ENCODE measurements at places on chromosomes 13 and 19.

GRCh38 chr19:29054886-29055675 lies 157.9 kb downstream of the UQCRFS1 start:
- DNase-seq = no peak

DNA sequence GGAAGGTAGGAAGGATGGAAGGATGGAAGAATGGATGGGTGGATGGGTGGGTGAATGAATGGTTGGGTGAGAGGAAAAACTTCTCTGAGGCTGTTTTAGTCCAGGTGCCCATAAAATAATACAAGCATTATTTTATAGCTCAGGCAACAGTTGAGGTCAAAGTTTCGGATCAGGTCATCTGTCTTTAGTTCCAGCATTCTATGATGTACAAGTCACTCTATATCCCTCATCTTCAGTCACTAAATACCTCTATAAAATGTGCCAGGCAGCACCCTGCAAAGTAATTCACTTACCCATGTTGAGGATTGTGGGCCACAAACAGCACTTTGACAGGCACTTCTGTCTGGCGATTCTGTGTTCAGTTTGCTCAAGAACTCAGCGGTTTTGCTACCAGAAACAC lies 66.0 kb downstream of the EPSTI1 start:
- no peak for DNase-seq

GRCh38 chr13:50277127-50277526 lies 261.9 kb downstream of the KCNRG start:
- no peak for DNase-seq

- DNase-seq = no peak
These were observed 6.2 kb downstream of the SULT2B1 start for GRCh38 chr19:48558018-48558684.

DNA sequence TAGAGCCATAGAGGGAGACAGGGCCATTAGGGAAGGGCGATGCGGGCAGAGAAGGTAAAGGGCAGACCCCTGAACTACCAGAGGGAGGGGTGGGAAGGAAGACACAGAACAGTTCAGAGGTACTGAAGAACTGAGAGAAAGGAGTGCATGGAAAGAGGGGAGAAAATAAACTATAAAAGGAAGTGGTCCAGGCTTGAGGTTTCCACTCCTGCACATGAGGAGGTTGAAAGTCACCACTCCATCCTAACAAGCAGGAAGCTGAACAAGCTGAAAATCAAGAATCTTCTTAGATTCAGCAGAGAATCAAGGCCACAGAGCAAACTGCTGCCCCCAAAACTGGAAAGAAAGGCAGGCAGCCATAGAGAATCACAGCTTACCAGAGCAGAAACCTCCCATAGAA lies 45.1 kb downstream of the MIPEP start:
- DNase-seq = no peak

- DNase-seq = peak; percentile 29
These were observed 6.7 kb upstream of the PLIN4 start for GRCh38 chr19:4524808-4525562.

DNA sequence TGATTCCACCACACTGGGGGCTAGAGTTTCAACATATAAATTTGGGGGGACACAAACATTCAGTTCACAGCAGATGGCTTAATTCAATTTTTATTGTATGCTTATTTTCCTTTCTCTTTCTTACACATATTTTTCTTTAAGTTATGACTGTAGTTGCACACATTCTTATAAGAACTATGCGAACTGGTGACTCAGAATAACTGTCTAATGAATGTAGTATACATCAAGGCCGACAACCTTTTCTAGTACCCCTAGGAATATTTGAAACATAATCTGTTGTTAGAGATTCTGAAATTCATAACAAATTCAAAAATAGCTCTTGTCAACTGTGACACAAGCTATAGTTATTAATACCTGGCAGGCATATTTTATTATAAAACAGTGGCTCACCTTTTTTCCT lies 695.6 kb downstream of the PCDH9 start:
- DNase-seq = no peak

GRCh38 chr19:5624018-5624663 lies 1.3 kb downstream of the SAFB start:
- no peak for DNase-seq

GRCh38 chr19:18612772-18613588 lies at the start of gene TMEM59L:
TSS of gene TMEM59L (plus strand) at chr19:18612870. CDS start at chr19:18612959, 89 bp downstream.
- peak; percentile 26 for DNase-seq

DNA sequence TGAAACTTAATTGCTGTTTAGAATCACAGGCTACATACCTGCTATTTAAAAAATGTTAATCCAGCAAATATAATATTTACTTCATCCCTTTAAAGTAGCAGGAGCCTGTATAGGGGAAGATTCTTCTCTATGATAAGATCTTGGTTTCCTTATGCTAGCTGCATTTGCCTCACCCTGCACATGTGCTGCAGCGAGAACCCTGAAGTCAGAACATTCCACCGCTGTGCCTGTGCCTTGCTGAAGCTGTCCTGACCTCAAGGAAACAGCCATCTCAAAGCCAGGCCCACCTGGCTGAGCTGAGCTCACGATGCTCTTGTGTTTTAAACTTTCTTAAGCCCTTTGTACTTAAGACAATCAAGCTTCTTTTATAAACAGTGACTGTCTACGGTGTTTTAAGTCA lies 355.0 kb upstream of the PCDH20 start:
- DNase-seq = no peak

All from activated T-helper 1 cell treated with Interleukin-2 at 50 U/mL for 16 hours (primary cell).